ENCODE measurements at places on chromosomes 5 and 9.
A peak's percentile ranks its signal among the peaks of the same experiment; 100 is the strongest.

- DNase-seq, result no peak
These were observed 72.6 kb upstream of the PALM2AKAP2 start for GRCh38 chr9:109707355-109707754.

DNA sequence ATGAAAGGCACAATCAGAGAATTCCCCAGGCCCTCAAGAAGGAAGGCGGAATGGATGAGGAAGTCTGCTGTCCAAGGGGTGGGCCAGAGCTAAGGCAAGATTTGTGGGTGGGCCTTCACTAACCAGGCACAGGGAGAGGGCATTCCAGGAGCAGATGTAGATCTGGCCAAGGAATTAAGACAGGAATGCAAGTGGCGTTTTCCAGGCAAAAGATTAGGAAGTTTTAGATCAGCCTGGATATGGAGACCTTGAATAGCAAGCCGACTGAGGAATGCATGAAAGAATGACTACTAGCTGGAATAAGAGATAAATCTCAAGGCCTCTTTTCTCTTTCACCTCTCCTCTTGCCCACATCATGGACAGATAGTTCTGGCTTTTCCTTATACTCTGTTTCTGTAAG is 68.5 kb downstream of the GHR start:
- no peak for DNase-seq

- DNase-seq, result no peak
These were observed 219.0 kb downstream of the COMMD10 start for GRCh38 chr5:116303810-116304209.

GRCh38 chr5:143676802-143677201 is 135.2 kb upstream of the HMHB1 start:
- no peak for DNase-seq

DNA sequence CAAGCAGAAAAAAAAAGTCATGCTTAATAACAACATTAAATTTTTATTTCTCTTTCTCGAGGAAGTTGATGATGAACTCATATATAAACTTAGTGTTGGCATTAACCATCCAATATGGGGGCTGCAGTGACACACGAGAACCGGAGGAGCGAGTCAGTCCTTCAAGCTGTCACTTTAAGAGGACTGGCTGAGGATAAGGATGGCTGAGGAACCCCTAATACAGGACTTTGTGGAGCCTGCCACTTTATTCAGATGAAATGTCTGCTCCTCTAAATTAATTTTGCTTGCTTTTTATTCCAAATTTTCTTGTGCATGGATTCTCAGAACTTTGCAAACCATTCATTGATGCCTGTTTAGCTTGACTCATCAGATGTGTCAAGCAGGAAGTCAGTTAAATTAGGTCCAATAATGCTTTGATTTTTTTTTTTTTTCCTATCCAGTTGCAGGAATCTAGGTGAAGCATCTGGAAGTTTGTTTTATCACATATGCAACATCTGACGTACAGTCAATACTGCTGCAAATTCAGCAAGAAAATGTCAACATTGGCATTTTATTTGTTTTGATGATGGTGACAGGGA is 144.2 kb upstream of the COL5A1 start:
- DNase-seq, result no peak

GRCh38 chr5:138439477-138440158 is 761 bp downstream of the REEP2 start:
- DNase-seq, result peak; percentile 37

GRCh38 chr9:5896863-5897262 is 6.2 kb downstream of the MLANA start:
- DNase-seq, result no peak

- DNase-seq, result no peak
These were observed 54.2 kb upstream of the SLC25A51 start for GRCh38 chr9:37958154-37958553.

DNA sequence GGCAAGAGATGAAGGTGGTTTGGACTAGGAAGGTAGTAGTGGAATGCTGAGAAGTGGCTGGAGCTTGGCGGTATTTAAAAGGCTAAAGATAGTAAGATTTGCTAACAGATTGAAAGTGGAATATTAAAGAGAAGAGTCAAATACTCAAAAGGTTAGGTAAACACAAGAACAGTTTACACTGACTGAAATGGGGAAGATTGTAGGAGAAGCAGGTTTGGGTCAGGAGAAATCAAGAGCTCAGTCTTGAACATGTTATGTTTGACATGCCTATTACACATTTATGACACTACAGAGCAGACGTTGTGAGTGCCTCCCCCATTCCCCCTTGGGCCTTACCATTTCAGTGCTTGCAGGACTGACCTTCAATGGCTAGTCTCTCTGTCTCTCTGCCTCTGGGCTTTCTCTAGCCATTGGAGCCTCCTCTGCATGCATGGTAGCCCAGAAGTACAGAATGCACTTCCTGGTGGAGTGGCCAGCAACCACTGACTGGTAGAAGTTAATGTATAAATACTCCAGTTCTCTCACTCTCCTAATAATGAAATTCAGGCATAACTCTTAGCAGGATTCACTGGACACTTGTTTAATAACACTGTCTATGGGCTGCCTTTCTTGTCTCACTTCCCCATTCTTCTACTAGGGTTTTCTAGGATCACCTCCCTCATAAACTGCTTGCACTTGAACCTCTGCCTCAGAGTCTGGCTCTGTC is 56.8 kb downstream of the HMGCS1 start:
- no peak for DNase-seq

- DNase-seq, result no peak
These were observed 71.3 kb upstream of the RNF38 start for GRCh38 chr9:36471359-36471758.

- DNase-seq, result peak; percentile 23
These were observed 963.0 kb upstream of the DMAC1 start for GRCh38 chr9:8762479-8763085.

GRCh38 chr5:43427306-43427705 is 15.1 kb upstream of the CCL28 start:
- no peak for DNase-seq

- peak; percentile 40 for DNase-seq
These were observed 248.0 kb downstream of the DRD1 start for GRCh38 chr5:175195698-175196656.

GRCh38 chr5:118233606-118234005 is 754.7 kb downstream of the DTWD2 start:
- DNase-seq, result no peak

GRCh38 chr9:6829027-6829426 is 71.3 kb downstream of the KDM4C start:
- no peak for DNase-seq

DNA sequence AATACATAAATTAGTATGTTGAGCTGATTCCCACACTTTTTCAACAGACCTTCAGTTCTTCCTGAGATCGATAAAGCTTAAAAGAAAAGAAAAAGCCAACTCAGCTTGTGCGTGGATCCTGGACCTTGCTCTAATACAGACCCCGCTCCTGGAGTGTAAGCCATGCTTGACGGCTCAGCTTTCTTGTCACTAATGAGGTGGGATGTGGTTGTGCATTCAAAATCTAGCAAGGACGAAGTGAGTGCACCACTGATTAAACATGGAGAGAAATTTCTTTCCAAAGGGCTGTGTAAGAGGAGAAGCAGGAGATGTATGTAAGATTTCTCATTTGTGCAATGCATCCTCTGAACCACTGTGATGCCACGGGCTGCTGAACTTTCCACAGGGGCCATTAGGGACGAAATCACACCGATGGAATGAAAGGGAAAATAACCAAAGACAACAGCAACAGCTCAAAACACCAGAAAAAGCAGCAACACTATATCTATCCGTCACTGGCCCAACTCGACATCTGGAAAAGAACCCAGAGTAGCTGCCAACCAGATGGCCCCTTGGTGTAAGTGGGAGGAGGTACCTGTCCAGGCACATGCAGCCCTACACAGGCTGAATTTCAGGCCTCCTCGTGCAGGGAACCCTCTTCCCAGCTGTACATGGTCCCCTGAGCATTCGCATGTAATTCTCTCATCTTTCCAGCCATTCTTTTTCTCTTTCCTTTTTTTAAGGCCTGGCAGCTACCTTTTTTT is 178.9 kb downstream of the SREK1 start:
- DNase-seq, result no peak

GRCh38 chr5:114191441-114191840 is 170.4 kb upstream of the KCNN2 start:
- no peak for DNase-seq

GRCh38 chr5:127562252-127562651 is 44.8 kb downstream of the PRRC1 start:
- peak; percentile 11 for DNase-seq

- no peak for DNase-seq
These were observed 46.5 kb downstream of the TARS1 start for GRCh38 chr5:33487236-33487635.

DNA sequence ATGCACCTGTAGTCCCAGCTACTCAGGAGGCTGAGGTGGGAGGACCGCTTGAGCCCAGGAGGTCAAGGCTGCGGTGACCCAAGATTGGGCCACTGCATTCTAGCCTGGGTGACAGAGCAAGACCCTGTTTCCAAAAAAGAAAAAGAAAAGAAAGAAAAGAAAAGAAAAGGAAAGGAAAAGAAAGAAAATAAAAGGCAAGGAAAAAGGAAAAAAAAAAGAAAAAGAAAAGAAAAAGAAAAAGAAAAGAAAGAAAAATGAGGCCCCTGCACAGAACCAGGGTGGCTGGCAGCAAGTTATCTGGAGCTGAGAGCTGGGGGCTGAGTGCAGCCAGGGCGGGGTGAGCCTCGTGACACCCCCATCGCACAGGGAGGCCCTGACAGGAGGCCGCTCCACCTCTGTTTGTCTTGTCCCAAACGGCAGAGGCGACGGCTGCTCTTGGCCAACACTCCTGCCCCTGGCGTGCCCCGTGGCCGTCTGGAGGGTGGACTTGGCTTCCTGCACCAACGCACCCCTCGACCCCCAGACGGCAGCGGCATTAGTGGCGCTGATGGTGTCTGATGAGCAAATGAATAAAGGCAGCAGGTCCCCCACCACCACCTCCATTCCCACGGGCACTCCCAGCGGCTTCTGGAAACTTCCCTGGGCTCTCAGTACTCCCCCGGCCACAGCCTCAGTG is 16.7 kb downstream of the EXD3 start:
- DNase-seq, result no peak

DNA sequence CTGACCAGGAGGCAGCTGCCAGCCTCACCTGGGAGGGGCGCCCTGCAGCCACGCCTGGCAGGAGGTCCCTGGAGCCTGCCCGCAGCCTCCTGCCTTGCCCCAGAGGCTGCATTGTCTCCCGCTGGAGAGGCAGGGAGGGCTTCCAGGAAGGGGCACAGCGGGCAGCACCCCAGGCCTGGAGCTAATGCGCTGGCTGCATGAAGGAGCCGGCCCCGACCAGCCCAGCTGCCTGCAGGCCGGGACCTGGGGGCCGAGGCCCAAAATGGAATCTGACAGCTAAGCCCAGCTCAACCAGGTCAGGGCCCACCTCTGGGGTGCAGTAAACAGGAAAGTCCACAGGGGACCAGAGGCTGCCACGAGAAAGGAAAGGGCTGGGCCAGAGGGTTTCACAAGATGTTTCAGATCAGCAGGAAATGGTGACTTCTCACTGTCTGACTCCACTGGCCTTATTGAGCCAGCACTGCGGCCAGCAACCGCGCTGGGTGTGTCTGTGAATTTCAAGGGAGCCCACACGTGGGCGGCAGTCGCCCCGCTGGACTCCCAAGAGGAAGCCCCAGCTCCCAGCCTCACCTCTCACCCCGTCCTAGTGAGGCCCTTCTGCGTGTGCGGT is 18.6 kb upstream of the NOTCH1 start:
- peak; percentile 12 for DNase-seq

DNA sequence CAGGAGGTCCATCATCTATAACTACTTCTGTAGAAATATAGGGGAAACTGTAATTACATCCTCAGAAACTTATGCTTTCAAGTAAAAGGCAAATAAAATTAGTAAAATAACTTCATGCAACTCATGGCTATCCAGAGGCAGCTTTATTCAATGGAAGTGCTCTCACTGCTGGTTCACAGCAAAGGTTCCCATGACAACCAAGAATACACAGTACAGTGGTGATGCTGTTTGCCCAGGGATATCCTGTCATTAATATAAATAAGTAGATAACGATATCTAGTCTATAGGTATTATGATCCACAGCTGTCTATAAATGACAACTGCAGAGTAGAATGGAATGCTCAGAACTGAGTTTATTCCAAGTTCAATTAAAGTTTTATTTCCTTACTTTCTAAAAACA is 390.3 kb downstream of the PDE4D start:
- no peak for DNase-seq

DNA sequence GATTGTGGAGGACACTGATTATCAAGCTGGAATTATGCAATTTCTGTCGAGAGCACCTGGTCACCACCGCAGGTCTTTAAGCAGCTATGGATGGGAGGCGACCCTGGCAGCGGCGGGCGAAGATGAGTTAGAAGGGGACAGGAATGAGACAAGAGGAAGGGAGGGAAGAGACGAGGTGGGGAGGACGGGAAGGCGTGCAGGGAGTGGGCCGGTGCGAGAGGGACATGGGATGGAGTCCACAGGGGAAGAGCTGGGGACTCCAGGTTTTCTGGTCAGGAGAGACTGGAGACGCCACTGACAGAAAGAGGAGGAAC is 192.3 kb downstream of the MELK start:
- peak; percentile 22 for DNase-seq

GRCh38 chr5:69329905-69330489 is 2.6 kb downstream of the CCDC125 start:
- no peak for DNase-seq

DNA sequence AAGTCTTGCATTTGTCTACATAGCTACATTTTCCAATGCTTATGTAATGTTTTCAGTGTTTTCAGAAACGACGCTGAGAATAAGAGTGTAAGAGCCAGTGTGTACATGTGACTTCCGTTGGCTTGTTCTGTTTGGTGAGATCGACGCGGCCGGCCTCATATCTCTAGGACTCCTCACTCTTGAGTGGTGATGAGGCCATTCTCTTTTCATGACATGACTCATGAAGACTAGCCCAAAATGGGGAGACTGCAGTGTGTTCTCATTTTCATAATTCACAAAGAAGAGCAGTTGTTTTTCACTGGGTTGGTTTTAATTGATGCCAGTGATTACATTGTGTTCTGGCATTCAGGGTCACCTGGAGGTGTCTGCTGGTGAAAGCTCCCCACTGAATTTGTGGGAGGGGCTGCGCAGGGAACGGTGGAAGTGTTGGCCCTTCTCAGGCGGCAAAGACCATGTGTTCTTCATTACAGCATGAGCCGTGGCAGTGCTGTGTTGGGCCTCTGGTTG is 131.5 kb upstream of the OTULINL start:
- no peak for DNase-seq

- no peak for DNase-seq
These were observed 117.2 kb downstream of the TRPM3 start for GRCh38 chr9:71004196-71004595.

DNA sequence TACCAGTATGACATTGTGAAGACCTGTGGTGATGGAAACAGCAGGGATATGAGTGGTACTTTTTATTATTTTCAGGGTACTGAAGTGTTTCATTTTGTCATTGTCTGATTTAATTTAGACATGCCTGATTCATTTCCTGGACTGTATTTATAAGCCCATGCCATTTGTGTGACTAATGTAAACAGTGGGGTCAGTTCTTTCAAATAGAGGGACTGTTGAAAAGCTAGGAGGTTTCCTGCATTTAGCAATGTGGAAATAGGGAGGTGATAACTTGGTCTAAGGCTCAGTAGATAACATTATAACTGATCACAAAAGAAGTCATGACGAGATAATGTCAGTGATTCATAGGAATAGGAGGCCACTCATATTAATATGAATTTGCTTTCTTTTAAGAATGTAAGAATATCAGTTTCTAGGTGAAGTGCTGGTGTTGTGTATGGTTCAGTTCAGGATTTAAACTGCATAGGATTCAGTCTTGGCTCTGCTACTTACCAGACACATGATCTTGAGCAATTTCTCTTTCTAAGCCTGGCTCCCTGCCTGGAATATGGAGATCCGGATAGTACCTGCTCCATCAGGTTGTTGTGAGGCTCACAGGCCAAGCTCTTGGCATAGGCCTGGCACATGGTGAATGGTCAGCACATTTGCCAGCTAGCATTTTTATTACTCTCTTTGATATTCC is 7.5 kb downstream of the RASGRF2 start:
- DNase-seq, result no peak

- DNase-seq, result no peak
These were observed 137.3 kb downstream of the KIAA0825 start for GRCh38 chr5:94481059-94481458.
